ENCODE measurements at places on chromosomes 5 and 9.
A peak's percentile ranks its signal among the peaks of the same experiment; 100 is the strongest.

DNA sequence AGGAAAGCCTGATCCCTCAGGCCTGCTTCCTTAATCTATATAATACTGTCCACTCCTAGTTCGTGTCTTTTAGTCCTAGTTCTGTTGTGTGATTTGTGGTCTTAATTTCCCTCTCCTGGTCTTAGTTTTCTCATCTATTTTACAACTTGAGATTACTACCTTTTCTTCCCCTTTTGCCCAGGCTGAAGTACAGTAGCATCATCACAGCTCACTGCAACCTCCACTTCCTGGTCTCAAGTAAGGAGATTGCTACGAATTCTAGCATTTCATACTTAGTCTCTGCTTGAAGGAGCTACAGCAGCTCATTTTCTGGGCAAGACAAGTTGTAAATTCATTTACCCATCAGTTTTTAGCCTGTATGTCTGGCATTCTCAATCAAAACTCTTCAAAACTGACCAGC is 5.5 kb downstream of the TRIM32 start:
- peaks cover 51% of the 10 kb centered on the region for H3K4me1 ChIP-seq
- H3K27ac ChIP-seq: no peak overlapping the region
- peaks cover 1% of the 10 kb centered on the region for H3K27me3 ChIP-seq
- no peak overlapping the region for H3K4me3 ChIP-seq
- H3K36me3 ChIP-seq: peaks cover 6% of the 10 kb centered on the region
- DNase-seq: peak; percentile 0

DNA sequence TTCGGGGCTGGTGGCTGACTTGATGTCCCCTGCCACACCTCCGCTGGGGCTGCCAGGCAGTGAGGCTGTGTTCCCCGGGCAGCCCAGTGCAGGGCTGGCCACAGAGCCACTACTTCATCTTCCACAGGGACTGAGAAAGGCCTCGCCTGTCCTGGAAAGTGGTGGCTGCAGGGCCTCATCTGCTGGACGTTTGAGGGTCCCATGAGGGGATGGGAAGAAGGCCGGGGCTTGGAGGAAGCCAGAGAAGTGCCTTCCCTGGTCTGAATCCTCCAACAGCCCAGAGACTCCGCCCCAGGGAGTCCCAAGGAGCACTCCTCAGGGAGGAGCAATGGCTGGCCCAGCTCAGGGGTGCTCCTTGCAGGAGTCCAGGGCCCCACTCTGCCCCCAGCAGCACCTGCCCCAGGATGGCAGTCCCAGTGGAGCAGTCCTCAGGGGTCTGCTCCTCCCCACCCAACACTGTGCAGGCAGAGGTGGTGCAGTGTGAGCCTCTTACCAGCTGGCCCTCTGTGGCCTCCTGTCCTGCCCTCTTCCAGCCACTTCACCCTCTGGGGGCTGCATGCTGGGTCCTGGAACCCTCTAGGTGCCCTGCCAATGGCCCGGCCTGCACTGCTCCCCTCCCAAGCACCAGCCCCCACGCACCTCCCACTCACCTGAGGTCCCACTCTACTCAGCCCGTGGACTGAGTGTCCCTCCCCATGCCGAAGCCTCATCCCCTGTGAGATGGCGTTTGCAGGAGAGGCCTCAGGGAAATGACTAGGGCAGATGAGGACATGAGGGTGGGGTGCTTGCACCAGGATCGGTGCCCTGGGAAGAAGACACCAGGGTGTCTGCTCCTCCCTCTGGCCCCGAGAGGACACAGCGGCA is 47.3 kb upstream of the COL5A1 start:
- H3K27me3 ChIP-seq: peaks cover 2% of the 10 kb centered on the region
- no peaks in the 10 kb centered on the region for H3K4me1 ChIP-seq
- no peak overlapping the region for H3K27ac ChIP-seq
- no peak for DNase-seq

- H3K4me1 ChIP-seq: peaks cover 48% of the 10 kb centered on the region
- H3K36me3 ChIP-seq: no peaks in the 10 kb centered on the region
- DNase-seq: no peak
- H3K27ac ChIP-seq: peak overlapping the region; percentile 97
These were observed 867 bp downstream of the SYK start for GRCh38 chr9:90802386-90802985.

DNA sequence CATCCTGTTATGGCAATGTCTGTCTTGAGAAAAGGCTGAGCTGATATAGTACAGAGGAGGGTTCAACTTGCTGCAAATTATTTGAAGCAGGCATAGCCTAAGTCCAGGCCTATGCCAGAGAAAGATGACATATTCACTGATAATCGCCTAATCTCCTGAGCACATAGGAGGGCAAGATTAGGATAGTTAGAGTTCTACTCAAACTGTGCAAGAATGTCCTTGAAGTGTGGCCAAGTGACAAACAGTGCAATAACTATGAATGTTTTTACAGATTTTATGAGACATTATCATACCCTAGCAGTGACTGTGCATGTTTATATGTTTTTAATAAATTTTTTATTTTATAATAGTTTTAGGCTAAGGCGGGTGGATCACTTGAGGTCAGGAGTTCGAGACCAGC is 96.2 kb downstream of the TSSK1B start:
- peaks cover 3% of the 10 kb centered on the region for H3K27me3 ChIP-seq
- H3K4me1 ChIP-seq: no peaks in the 10 kb centered on the region
- H3K36me3 ChIP-seq: no peaks in the 10 kb centered on the region
- no peak overlapping the region for H3K27ac ChIP-seq
- H3K4me3 ChIP-seq: no peak overlapping the region
- no peak for DNase-seq

GRCh38 chr9:15834541-15834940 is 281.7 kb downstream of the CCDC171 start:
- no peaks in the 10 kb centered on the region for H3K27me3 ChIP-seq
- no peak overlapping the region for H3K4me3 ChIP-seq
- no peaks in the 10 kb centered on the region for H3K36me3 ChIP-seq
- DNase-seq: no peak
- no peaks in the 10 kb centered on the region for H3K4me1 ChIP-seq

GRCh38 chr5:30149526-30149925 is 1044.0 kb upstream of the CDH6 start:
- no peaks in the 10 kb centered on the region for H3K36me3 ChIP-seq
- no peaks in the 10 kb centered on the region for H3K4me1 ChIP-seq
- no peak overlapping the region for H3K4me3 ChIP-seq
- no peak overlapping the region for H3K27ac ChIP-seq
- H3K27me3 ChIP-seq: no peaks in the 10 kb centered on the region

- H3K36me3 ChIP-seq: no peaks in the 10 kb centered on the region
- no peak overlapping the region for H3K4me3 ChIP-seq
- no peaks in the 10 kb centered on the region for H3K4me1 ChIP-seq
- no peaks in the 10 kb centered on the region for H3K27me3 ChIP-seq
- no peak overlapping the region for H3K27ac ChIP-seq
These were observed 646.8 kb upstream of the WWC1 start for GRCh38 chr5:167644619-167645018.

DNA sequence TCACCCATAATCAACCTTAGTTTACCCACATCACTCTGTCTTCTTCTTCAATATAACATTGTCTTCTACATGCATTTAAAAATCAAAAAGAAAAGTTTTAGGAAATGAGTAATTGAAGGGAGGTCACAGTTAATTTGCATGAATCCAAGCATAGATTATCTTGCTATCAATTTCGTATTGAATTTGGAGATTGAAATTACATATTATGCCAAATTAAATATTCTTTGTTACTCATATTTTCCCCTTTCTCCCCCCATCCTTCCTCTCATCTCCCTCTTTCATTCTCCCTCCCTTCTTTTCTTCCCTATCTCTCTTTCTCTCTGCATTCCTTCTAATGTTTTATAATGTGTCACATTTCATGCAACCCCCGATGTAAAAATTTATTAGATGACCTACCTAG is 303.3 kb downstream of the FBXL7 start:
- no peaks in the 10 kb centered on the region for H3K36me3 ChIP-seq
- H3K4me1 ChIP-seq: no peaks in the 10 kb centered on the region
- no peaks in the 10 kb centered on the region for H3K27me3 ChIP-seq
- H3K4me3 ChIP-seq: no peak overlapping the region
- DNase-seq: no peak

- no peaks in the 10 kb centered on the region for H3K4me1 ChIP-seq
- DNase-seq: no peak
- H3K27me3 ChIP-seq: no peaks in the 10 kb centered on the region
- H3K4me3 ChIP-seq: no peak overlapping the region
These were observed 574.9 kb upstream of the DMAC1 start for GRCh38 chr9:8374471-8374870.

DNA sequence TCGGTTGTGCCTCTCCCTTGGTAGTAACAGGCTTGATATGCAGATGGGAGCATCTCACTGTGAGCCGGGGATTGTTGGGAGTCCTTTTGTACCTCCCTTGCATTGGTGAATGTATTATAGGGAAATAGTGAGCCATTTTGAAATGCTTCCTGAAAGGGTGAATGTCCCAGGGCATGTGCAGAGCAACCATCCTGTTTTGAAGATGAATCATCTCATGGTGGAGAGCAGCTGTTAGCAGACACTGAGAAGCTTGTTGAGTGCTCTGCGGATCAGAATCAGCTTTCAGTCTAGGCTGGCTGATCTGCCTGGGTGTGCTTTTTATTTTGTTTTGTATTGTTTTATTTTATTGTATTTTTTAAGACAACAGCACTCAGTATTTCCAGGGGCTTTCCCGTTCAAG is 29.7 kb downstream of the SLC36A1 start:
- DNase-seq: no peak
- H3K27me3 ChIP-seq: peaks cover 2% of the 10 kb centered on the region
- H3K4me3 ChIP-seq: no peak overlapping the region
- H3K4me1 ChIP-seq: no peaks in the 10 kb centered on the region
- H3K27ac ChIP-seq: no peak overlapping the region

DNA sequence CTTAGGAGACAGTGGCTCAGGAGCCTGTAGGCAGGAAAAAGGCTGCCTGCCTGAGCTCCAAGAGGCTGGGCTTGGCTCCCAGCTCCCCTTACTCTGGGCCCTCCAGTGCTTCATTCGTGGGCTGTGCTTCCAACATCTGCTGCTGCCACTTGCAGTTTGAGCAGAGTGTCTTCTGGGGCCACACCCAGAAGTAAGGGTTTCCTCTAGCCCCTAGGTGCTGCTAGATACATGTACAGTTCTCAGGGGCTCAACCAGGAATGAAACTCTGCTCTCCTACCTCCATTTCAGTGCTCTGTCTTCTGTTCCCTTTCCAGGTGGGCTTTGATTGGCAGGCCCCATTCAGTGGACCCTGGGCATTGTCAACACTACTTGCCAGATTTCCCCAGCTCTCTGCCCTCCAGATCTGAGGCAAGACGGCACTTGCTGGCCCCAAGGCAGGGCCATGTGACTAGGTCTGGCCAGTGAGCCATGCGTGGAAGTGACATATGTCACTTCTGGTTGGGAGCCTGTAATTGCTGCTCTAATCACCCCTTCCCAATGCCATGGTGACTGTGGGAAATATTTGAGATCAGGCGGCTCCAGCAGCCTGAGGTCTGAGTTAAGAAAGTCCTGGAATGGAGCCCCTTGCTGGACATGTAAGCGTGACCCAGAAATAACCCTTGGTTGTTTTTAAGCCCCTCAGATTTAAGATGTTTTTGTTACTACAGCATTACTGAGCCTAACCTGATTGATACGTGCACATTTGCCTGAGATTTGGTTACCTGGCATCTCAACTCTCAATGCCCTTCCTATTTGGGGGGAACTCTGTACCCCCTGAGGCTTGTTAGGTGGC is 9.4 kb upstream of the BOD1 start:
- H3K4me3 ChIP-seq: no peak overlapping the region
- no peaks in the 10 kb centered on the region for H3K4me1 ChIP-seq
- DNase-seq: no peak
- no peaks in the 10 kb centered on the region for H3K36me3 ChIP-seq
- H3K27ac ChIP-seq: no peak overlapping the region

DNA sequence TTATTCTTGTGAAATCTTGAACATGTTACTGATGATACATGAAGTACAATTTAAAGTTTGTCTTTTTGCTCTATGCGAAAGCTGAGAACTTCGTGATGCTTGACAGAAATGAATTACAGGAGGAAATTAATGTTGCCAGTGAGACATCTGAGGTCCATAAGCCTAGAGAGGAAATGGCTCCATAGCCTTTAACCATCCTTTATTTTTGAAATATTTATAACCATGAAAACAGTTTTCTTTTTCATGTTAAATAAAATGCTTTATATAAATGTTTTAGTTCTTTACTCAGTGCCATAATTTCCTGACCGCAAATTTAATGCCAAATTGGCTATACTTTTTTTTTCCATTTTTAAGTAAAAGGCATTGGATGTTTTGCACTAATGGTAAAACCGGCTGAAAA is 29.1 kb downstream of the F2RL2 start:
- H3K36me3 ChIP-seq: peaks cover 36% of the 10 kb centered on the region
- H3K27me3 ChIP-seq: peaks cover 17% of the 10 kb centered on the region
- H3K4me1 ChIP-seq: peaks cover 36% of the 10 kb centered on the region
- peak overlapping the region; percentile 82 for H3K27ac ChIP-seq

DNA sequence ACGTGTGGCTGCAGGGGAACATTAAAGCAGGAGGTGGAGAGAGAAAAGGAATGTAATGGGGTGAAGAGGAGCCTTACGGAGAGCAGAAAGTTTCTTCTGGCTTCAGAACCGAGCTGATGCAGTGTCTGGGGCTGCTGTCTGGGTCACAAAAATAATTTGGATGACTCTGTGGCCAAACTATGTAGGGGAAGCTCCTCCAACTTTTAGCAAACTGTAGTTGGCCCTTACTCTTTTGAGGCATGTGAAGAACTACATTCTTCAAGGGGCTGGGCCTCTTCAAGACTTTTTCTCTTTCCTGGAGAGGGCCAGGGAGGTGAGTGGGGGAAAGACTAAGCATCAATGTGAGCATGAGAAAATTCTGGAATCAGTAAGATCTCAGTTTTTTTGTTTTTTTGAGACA is 31.9 kb upstream of the SPARC start:
- no peak overlapping the region for H3K27ac ChIP-seq
- H3K4me3 ChIP-seq: no peak overlapping the region
- peaks cover 5% of the 10 kb centered on the region for H3K36me3 ChIP-seq
- H3K4me1 ChIP-seq: peaks cover 2% of the 10 kb centered on the region
- no peak for DNase-seq

All from immature natural killer cell (primary cell).